Activated T-helper 2 cell treated with anti-CD3 and anti-CD28 coated beads, Interferon-gamma antibody, Interleukin-2, Interleukin-4, amounts not matched to agents 10 μg/mL and 5 μg/mL and 100 μg/mL, durations not matched to agents 14 hours and 24 hours and 36 hours (primary cell): ENCODE measurements at places on chromosomes 7 and 10. TPM values are rescaled to one million over a fixed set of nuclear protein-coding genes. Genes with fewer than 3 reads are reported as not detected.

GRCh38 chr10:43867667-43868565 lies 219.2 kb upstream of the ZNF32 start:
- H3K4me3 ChIP-seq, result no peak overlapping the region
- H3K4me1 ChIP-seq, result no peaks in the 10 kb centered on the region
- no peak for DNase-seq
- peaks cover 4% of the 10 kb centered on the region for H3K27me3 ChIP-seq
- no peaks in the 10 kb centered on the region for H3K36me3 ChIP-seq
- H3K27ac ChIP-seq, result no peak overlapping the region

GRCh38 chr10:100600218-100600617 lies 64.5 kb downstream of the HIF1AN start:
- no peaks in the 10 kb centered on the region for H3K4me1 ChIP-seq
- H3K4me3 ChIP-seq, result no peak overlapping the region
- no peak overlapping the region for H3K27ac ChIP-seq
- H3K27me3 ChIP-seq, result peaks cover 19% of the 10 kb centered on the region
- DNase-seq, result no peak

GRCh38 chr10:88978463-88978862 lies 12.1 kb upstream of the FAS start:
- peaks cover 3% of the 10 kb centered on the region for H3K36me3 ChIP-seq
- no peak overlapping the region for H3K27ac ChIP-seq
- no peak overlapping the region for H3K4me3 ChIP-seq
- DNase-seq, result no peak
- peaks cover 26% of the 10 kb centered on the region for H3K4me1 ChIP-seq

DNA sequence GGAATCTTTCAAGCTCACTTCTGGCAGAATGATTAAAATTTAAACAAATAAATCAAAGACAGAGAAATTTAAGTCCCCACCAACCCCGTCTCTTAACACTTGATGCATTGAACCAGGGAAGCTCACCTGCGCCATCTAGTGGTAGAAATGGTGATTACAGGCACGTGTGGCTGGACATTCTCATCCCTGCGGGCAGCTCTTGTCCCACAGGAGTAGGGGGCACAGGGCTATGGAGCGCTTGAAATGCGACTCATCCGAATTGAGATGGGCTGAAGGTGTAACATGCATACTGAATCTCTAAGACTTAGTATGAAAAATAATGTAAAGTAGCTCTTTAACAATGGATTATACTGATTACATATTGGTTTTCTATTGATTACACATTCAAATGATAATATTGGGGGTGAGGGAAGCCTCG lies 24.8 kb upstream of the SLIT1 start:
- H3K4me3 ChIP-seq, result no peak overlapping the region
- H3K27ac ChIP-seq, result no peak overlapping the region
- H3K4me1 ChIP-seq, result no peaks in the 10 kb centered on the region
- H3K27me3 ChIP-seq, result no peaks in the 10 kb centered on the region

- H3K27me3 ChIP-seq, result no peaks in the 10 kb centered on the region
- H3K36me3 ChIP-seq, result no peaks in the 10 kb centered on the region
- H3K27ac ChIP-seq, result no peak overlapping the region
- H3K4me3 ChIP-seq, result no peak overlapping the region
Observed at GRCh38 chr10:83375274-83375673, 764.0 kb upstream of the GHITM start.

DNA sequence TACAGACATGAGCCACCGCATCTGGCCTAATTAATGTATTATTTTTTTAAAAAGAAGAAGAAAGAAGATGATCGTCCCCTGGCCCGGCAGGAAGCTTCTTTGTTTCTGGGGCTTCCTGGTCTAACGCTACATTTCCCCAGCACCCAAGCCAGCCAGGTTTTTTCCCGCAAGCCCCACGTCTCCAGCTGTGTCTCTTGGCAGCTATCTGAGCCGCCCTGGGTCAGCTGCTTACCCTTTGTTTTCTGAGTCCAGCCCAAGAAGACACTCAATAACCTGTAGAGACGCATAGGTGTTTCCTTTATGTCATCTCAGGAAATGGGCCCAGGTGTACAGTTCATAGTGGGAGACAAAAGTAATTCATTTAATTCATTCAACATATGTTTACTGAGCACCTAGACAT lies 110.2 kb downstream of the MTPAP start:
- peaks cover 27% of the 10 kb centered on the region for H3K4me1 ChIP-seq
- peaks cover 4% of the 10 kb centered on the region for H3K36me3 ChIP-seq
- no peak for DNase-seq

The COL1A2 gene
- 1.4 and 1.5 TPM in 2 replicates for total RNA-seq

The THNSL1 gene
- total RNA-seq, result 3.1 TPM in 2 replicates

The HOXA6 gene
- total RNA-seq, result not detected in 2 replicates

The PKD2L1 gene
- not detected in 2 replicates for total RNA-seq

The SLC13A1 gene
- total RNA-seq, result not detected in 2 replicates
